Glutamatergic neuron (in vitro differentiated cells): ENCODE measurements at places on chromosomes 12 and 14.

- DNase-seq, result no peak
These were observed 82.9 kb downstream of the FGD4 start for GRCh38 chr12:32482226-32482625.

DNA sequence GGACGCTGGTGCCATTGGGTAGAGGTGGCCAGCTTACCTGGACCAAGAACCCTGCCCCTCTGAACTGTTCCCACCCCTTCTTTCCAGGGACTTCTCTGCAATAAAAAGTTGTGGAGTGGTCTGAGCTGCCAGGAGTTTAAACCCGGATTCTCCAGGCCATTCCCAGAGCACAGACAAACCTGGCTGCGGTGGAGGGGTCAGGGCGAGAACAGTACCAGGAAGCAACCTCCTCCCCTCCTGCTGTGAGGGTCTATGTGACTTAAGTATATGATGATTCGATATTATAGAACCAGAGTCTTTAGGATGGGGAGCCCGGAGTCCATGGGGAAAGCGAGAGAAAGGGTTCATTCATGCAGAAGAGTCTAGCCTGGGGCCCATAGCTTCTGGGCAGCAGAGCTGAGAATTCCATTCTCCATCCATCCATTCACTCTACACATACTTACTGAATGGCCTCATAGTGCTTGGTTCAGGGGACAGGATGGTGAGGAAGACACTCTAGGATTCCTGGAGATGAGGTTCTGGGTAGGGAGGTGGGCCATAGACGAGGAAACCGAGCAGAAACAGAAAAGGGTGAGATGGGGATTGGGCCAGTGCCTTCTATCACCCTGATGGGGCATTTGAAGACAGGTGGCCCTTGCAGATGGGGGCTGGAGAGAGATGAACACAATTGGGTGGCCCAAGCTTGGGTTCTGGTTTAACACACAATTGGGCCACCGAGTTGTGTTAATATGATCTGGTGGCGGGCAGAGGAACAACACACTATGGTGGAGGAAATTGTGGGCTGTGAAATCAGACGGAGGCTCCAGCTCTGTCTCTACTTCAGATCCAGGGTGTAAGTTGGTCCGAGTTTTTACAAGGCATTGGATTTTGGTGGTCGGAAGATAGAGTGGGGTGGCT is 5.2 kb downstream of the KRT86 start:
- no peak for DNase-seq

DNA sequence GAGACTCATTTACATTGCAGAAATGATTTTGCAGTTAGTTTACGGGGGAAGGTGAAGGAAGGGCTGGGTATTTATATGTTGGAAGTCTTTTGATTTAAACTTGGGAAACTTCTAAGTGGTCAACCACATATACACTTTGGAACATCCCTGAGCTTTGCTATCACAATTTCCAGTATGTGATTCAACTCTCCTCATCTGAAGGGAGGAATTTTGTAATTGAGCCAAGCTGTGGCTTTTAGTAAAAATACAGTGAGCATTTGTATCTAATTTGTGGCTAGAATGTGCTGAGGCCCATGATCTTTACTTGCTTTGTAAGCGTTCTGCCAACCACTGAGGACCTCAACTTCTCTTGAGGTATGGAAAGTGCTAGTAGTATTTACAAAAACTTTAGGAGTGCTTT is 235.0 kb upstream of the PDZRN4 start:
- DNase-seq, result no peak

- DNase-seq, result no peak
These were observed 795.5 kb downstream of the AACS start for GRCh38 chr12:125860672-125861288.

- no peak for DNase-seq
These were observed 50.9 kb downstream of the CHGA start for GRCh38 chr14:92973798-92974372.

- no peak for DNase-seq
These were observed 863.5 kb upstream of the MGAT4C start for GRCh38 chr12:87119713-87120112.

DNA sequence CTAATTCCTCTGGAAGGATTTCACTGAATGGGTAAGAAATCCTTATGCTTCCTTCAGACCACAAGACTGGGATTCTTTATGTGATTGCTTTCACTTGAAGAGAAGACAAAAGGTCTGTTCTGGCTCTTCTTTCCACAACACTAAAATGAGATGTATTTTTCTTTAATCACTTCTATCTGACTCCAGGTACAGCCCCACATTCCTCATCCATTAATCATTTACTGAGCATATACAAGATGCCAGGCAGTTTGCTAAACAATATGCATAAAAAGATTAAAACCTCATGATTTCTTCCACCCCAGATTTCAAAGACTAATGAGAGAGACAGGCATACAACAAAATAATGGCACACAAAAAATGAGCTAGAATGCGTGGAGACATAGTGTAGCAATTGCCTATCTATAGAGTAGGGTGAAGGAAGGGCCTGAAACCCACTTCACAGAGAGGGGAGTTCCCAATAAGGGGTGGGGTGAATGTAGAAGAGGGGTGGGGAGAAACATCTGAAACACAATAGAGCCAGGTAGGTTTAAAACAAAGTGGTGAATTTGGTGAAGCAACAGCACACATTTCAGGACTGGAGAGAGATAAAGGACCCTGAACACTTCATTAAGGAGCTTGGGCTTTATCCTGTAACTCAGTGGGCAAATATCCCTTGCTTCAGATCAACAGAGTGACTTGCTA is 65.1 kb upstream of the PRB2 start:
- DNase-seq, result no peak

GRCh38 chr12:101746196-101746595 is 6.9 kb upstream of the SYCP3 start:
- DNase-seq, result no peak

GRCh38 chr14:69711881-69712560 is 54.9 kb upstream of the SRSF5 start:
- DNase-seq, result no peak

GRCh38 chr12:642633-643474 is 20.4 kb downstream of the NINJ2 start:
- peak; percentile 67 for DNase-seq

DNA sequence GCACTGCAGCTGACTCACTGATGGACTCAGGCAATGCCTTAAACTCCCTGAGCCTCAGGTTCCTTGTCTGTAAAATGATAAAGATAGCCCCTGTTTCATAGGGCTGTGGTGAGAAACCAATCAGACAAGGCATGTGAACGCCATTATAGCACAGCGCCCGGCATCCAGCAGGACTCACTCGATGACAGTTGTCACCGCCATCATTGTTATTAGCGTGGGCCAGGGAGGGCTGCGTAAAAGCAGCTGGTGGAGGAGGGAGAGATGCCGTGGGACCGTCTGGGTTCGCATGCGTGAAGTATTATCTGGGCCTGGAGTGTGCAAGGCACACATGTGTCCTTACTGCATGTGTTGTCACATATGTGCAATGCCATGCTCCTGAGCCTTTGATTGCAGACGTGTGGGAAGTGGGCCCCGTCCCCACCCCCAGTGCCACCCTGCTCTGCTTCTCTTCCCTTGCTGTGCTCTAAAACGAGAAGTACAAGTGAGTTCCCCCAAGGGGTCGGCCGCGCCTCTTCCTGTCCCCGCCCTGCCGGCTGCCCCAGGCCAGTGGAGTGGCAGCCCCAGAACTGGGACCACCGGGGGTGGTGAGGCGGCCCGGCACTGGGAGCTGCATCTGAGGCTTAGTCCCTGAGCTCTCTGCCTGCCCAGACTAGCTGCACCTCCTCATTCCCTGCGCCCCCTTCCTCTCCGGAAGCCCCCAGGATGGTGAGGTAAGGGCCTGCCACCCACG is at the start of gene PTPN6:
PTPN6 (plus strand) TSS at position 546 of the 730 bp plus-strand sequence; CDS start at position 703, 157 bp downstream.
- DNase-seq, result no peak

GRCh38 chr14:26427097-26427496 is 170.7 kb downstream of the NOVA1 start:
- no peak for DNase-seq

DNA sequence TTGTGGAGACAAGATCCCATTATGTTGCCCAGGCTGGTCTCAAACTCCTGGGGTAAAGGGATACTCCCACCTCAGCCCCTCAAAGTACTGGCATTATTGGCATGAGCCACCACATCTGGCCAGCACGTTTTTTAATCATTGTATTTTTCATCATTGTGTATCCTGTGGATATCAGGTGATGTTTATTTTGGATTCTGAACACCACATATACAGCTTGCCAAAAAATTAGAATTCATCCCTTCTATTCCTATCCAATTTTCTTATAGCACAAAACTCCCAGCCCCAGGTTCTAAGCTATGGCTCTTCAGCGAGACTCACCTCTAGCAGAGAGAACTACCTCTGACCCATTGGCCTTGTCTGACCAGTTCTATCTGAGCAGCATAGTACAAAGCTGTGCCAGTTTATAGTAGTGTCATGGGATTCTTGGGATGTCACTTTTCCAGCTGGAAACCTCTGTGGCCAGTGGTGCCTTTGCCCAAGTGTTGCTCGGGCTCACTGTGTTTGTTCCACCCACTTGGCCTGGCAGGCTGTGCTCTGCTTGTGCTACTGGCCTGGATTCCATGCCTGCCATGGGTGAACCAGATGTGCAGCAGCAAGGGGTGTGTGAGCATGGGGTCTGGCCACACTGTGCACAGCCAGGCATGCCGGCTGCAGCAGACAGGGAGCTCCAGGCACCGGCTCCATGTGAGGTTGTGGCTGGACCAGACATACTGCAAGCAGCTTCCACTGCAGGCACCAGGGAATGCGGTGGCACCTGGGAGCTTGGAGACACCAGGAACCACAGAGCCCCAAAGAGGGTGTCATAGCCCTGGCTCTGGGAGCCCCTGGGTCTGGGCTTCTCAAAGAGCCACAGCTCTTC is 37.2 kb downstream of the TIMELESS start:
- DNase-seq, result no peak

DNA sequence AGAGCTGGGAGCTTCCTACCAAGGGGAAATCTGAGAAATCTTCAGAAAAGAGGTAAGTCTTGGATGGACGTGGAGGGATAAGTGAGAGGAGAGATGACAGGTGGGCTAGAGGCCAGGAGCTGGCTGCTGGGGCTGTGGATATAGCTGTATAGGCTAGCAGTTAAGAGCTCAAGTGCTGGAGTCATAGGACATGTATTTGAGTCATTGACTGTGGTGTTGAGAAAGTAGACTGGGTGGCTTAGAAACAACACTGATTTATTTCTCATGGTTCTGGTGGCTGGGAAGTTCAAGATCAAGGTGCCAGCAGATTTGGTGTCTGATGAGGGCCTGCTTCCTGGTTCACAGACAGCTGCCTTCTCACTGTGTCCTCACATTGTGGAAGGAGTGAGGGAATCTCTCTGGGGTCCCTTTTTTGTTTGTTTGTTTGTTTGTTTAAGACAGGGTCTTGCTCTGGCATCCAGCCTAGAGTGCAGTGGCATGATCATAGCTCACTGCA is 151.1 kb upstream of the FUT8 start:
- DNase-seq, result no peak

DNA sequence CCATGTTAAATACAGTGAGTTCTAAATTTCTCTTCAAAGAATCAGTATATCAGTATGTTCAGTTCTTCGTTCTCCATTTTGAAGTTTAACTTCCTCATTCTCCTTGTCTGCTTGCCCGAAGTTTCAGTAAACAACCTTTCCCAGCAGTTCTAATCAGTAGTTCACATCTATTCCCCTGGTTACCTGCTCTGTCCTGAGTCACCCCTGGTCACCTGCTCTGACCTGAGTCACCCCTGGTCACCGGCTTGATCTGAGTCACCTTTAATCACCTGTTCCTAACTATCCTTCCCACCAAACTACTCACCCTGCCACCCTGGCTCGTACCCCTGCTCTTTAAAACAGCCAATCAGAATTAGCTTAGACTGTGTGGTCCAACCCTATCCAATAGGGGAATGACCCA is 9.4 kb upstream of the OR10G3 start:
- DNase-seq, result no peak

GRCh38 chr14:37051680-37052079 is 120.7 kb downstream of the SLC25A21 start:
- no peak for DNase-seq

DNA sequence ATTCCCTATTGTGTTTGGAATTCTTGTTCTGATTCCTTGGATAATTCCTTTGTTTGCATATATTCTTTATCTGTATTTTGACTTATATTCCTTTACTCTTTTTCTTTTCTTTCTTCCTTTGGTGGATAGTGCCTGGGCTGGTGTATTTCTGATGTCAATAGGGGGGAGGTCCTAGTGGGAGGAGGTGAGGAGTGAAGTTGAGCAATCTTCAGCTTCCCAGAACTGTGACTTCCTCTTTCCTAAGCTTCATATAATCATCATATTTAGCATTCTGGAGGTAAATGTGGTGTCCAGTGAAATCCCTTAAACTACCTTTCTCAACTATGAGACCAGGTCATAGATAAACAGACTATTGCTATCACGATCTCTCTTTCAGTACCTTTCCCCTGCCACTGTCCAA is 29.6 kb upstream of the TBPL2 start:
- DNase-seq, result no peak

GRCh38 chr14:74507085-74507484 is 13.5 kb downstream of the ISCA2 start:
- DNase-seq, result no peak

- DNase-seq, result peak; percentile 39
These were observed 990 bp upstream of the TPI1 start for GRCh38 chr12:6866163-6866919.

GRCh38 chr12:117718141-117718540 is 250.6 kb downstream of the KSR2 start:
- DNase-seq, result no peak

GRCh38 chr12:663293-663871 is at the start of gene NINJ2:
Gene NINJ2, minus strand, starts transcription at chr12:663445. Its CDS starts 85 bp downstream, at chr12:663360.
- DNase-seq, result peak; percentile 28
